Lung (tissue), 17 donors: ENCODE measurements at places on chromosomes 7 and 10. TPM values are rescaled to one million over a fixed set of nuclear protein-coding genes. Genes with fewer than 3 reads are reported as not detected.

DNA sequence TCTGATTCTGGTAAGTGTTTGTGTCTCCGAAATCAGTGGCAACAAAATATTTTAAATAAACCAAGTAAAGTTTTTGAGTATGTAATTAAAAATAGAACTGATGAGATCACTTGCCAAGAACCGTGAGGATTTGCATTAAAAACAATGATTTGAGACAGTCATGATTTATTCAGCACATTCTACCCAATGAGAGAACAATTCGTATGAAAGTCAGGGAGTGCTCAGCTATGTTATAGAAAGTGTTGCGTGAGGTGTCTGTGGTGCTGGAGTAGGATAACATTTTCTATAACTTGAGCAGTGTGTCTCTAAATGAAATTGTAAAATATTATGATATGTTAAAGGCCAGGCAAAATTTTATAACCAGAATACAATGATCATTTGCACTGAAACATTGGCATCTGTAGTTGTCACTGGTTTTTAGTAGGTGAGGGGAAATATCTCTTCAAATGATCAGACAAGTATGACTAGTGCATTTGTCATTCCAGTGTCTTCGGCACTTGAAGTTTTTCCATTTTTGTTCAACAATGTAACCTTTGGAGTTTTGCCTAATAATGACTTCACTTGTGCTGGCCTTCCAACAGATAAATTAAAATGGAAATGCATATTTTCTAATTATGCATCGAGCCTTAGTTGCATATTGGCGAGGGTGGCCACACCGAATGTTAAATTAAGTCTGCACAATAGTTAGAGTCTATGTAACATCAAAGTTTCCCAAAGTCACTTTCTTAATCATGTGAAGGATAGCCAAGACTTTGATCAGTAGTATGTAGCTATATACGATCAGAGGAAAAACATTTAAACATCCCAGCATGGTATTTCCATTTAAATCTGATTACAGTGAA, 335.9 kb downstream of the GFRA1 start:
- no peak overlapping the region for H3K27ac ChIP-seq
- H3K4me3 ChIP-seq = no peak overlapping the region
- no peaks in the 10 kb centered on the region for H3K36me3 ChIP-seq
- no peaks in the 10 kb centered on the region for H3K4me1 ChIP-seq
- no peak for DNase-seq
- H3K27me3 ChIP-seq = no peaks in the 10 kb centered on the region

ZNF775 gene
- total RNA-seq = 4.4 TPM

- H3K4me1 ChIP-seq = no peaks in the 10 kb centered on the region
- H3K27me3 ChIP-seq = no peaks in the 10 kb centered on the region
- H3K4me3 ChIP-seq = no peak overlapping the region
These were observed 21.7 kb downstream of the CCM2 start for GRCh38 chr7:45021604-45022296.

DNA sequence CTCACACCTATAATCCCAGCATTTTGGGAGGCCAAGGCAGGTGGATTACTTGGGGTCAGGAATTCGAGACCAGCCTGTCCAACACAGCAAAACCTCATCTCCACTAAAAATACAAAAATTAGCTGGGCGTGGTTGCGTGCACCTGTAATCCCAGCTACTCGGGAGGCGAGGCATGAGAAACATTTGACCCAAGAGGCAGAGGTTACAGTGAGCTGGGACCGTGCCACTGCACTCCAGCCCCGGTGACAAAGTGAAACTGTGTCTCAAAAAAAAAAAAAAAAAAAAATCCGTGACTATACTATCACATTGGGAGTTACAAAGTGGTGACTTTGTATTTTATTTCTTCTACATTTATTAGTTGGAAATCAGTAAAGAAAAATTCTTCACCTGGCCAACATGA, 101.2 kb downstream of the EPC1 start:
- H3K4me1 ChIP-seq = no peaks in the 10 kb centered on the region
- no peaks in the 10 kb centered on the region for H3K36me3 ChIP-seq
- no peaks in the 10 kb centered on the region for H3K27me3 ChIP-seq
- no peak overlapping the region for H3K27ac ChIP-seq
- no peak overlapping the region for H3K4me3 ChIP-seq
- no peak for DNase-seq

- no peak overlapping the region for H3K27ac ChIP-seq
- H3K27me3 ChIP-seq = no peaks in the 10 kb centered on the region
- no peak overlapping the region for H3K4me3 ChIP-seq
- peaks cover 4% of the 10 kb centered on the region for H3K4me1 ChIP-seq
These were observed 117.7 kb downstream of the BAMBI start for GRCh38 chr10:28794986-28795385.

ABCA13 gene
- total RNA-seq = 23.2 TPM

GRCh38 chr7:95411036-95411435, 14.9 kb upstream of the PON3 start:
- H3K4me1 ChIP-seq = no peaks in the 10 kb centered on the region
- no peak overlapping the region for H3K4me3 ChIP-seq
- no peak overlapping the region for H3K27ac ChIP-seq
- H3K27me3 ChIP-seq = no peaks in the 10 kb centered on the region
- peaks cover 33% of the 10 kb centered on the region for H3K36me3 ChIP-seq

GRCh38 chr7:154767142-154767541, 235.8 kb downstream of the PAXIP1 start:
- no peak for DNase-seq
- H3K36me3 ChIP-seq = no peaks in the 10 kb centered on the region
- peaks cover 4% of the 10 kb centered on the region for H3K27me3 ChIP-seq
- H3K4me1 ChIP-seq = no peaks in the 10 kb centered on the region

SPDYE6 gene
- not detected for total RNA-seq

- H3K36me3 ChIP-seq = no peaks in the 10 kb centered on the region
- H3K4me1 ChIP-seq = peaks cover 58% of the 10 kb centered on the region
- no peak overlapping the region for H3K4me3 ChIP-seq
- H3K27ac ChIP-seq = no peak overlapping the region
- DNase-seq = no peak
These were observed 141.2 kb downstream of the GLI3 start for GRCh38 chr7:42095791-42096190.

DNA sequence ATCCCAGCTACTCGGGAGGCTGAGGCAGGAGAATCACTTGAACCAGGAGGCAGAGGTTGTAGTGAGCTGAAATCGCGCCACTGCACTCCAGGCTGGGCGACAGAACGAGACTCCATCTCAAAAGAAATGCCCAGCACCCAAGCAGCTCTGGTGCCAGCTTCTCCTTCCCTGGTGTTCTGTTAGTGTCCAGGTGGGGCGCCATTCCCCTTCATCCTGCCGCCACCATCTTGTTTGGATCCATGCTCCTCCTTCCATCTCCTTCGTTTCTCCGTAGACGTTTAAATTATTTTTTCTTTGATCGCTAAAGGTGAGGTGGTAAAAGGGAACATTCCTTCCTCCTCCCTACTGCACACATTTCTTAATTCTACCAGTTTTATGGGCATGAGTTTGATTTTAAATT, 30.3 kb downstream of the PROSER2 start:
- no peaks in the 10 kb centered on the region for H3K36me3 ChIP-seq
- no peak overlapping the region for H3K4me3 ChIP-seq
- H3K4me1 ChIP-seq = no peaks in the 10 kb centered on the region
- no peak for DNase-seq

DNA sequence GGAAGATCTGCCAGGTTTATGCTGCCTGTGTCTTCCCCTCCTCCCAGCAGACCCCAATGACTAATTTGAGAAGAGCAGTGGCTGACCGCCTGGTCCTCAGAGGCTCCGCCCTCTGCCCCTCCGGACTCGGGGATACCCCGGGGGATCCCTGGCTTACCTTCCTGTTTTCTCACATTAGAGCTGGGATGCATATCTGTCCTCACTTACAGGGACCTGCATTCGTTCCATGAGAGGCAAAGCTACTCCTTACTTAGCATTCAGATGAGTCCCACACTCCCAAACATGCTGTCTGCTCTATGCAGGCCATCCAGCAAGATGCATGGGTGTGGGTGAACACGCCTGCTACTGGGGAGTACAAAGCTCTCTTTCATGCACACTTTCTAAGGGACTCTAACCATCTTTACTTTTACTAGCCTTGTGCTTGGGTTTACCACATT, 24.0 kb downstream of the VOPP1 start:
- H3K4me1 ChIP-seq = no peaks in the 10 kb centered on the region
- no peak overlapping the region for H3K4me3 ChIP-seq
- DNase-seq = no peak
- no peaks in the 10 kb centered on the region for H3K27me3 ChIP-seq
- H3K36me3 ChIP-seq = no peaks in the 10 kb centered on the region

- no peak overlapping the region for H3K27ac ChIP-seq
- no peak overlapping the region for H3K4me3 ChIP-seq
- H3K27me3 ChIP-seq = no peaks in the 10 kb centered on the region
- peaks cover 20% of the 10 kb centered on the region for H3K4me1 ChIP-seq
- no peak for DNase-seq
- H3K36me3 ChIP-seq = no peaks in the 10 kb centered on the region
These were observed 49.6 kb upstream of the CHST15 start for GRCh38 chr10:124142960-124143359.

- H3K4me1 ChIP-seq = peaks cover 17% of the 10 kb centered on the region
- no peaks in the 10 kb centered on the region for H3K36me3 ChIP-seq
- no peaks in the 10 kb centered on the region for H3K27me3 ChIP-seq
- DNase-seq = no peak
- no peak overlapping the region for H3K27ac ChIP-seq
- H3K4me3 ChIP-seq = no peak overlapping the region
These were observed 307.5 kb downstream of the LRMDA start for GRCh38 chr10:75738924-75739323.

DNA sequence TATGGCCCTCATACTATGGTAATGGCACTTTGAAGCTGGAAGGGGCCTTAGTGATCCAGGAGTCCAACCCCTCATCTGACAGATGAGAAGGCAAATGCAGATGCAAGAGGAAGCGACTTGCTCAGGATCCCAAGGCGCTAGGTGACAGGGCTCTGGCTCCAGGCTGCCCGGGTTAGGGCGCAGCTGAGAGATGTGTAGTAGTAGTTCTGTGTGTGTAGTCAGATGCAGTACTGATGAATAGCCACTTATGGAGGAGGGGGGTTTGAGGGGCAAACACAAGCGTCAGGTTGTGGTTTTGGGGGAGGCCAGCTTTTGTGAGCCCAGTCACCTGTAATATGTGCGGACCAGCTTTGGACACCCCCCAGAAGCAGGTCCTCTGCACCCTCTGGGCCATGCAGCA, 4.8 kb downstream of the ADRA2A start:
- peaks cover 10% of the 10 kb centered on the region for H3K4me1 ChIP-seq
- H3K27me3 ChIP-seq = peaks cover 11% of the 10 kb centered on the region
- H3K36me3 ChIP-seq = no peaks in the 10 kb centered on the region
- no peak overlapping the region for H3K4me3 ChIP-seq

DNA sequence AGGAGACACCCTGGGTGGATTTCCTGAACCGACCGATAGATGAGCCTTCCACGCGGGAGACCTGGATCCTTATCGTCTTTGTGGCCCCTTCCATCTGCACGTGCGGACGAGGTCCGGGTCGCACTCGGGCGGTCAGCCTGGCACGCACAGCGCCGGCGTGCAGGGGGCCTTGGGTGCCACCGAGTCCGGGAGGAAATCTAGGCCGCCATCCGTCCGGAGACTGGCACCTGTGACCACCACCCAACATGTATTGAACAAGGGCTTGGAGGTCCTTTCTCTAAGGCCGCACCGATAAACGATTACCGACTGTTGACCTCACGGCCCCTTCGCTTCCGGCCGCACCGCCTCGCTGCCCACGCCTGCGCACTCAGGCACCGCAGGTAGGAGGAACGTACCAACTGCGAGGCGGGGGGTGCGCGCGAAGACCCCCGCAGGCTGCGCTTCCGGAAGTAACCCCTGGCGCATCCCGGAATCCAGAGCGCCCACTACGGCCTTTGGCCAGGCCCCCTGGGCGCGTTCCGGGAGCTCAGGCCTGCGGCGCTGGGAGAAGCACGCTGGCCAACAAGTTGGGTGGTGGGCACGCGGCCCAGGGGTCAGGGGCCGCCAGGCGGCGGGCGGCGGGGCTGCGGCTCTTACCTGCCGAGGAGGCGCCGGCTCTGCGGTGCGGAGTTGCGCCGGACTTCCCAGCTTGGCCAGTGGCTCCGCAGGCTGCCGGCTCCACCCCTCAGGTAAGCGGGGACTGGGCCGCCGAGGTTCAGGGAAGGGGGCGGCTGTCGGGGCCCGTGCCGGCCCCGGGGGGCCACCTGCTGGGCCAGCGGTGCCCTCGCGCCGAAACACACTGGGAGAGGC, at the start of the genes ACTR3C and LRRC61:
TSS of gene ACTR3C (minus strand) at position 713 of the 849 bp plus-strand sequence. CDS start 28,249 bp downstream, outside the sequence.
TSS of gene LRRC61 (plus strand) at position 523 of the 849 bp plus-strand sequence. CDS start 13,507 bp downstream, outside the sequence.
- DNase-seq = peak; percentile 70
- H3K4me1 ChIP-seq = peaks cover 36% of the 10 kb centered on the region

DNA sequence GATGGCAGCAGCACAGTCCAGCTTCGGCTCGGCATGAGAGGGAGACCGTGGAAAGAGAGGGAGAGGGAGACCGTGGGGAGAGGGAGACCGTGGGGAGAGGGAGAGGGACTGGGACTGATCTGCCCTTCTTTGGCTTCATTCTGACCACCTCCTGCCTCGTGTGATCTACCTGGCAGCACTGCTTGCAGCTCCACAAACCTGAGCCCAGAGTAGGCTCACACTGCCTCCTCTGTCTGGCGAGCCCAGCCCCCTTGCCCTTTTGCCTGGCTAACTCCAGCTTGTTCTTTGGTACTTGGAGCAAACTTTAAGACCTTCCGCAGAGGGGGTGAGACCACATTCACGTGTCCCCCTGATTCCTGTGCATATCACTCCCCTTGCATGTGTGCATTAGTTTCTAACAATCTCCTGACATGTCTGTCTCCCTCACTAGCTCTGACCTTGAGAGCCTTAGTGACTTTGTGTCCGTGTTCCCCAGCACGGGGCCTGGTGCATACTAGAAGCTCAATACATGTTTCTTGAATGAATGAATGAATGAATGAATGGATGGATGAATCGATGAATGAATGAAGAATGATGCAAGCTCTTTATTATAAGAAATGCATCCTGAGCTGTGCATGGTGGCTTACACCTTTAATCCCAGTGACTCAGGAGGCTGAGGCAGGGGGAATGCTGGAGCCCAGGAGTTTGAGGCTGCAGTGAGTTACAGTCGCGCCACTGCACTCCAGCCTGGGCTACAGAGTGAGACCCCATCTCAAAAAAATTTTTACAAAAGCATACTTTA, 31.2 kb downstream of the UBTD1 start:
- H3K4me3 ChIP-seq = no peak overlapping the region
- no peaks in the 10 kb centered on the region for H3K27me3 ChIP-seq
- DNase-seq = no peak
- peak overlapping the region; percentile 39 for H3K27ac ChIP-seq
- no peaks in the 10 kb centered on the region for H3K36me3 ChIP-seq

SLC18A3 gene
- total RNA-seq = not detected

DNA sequence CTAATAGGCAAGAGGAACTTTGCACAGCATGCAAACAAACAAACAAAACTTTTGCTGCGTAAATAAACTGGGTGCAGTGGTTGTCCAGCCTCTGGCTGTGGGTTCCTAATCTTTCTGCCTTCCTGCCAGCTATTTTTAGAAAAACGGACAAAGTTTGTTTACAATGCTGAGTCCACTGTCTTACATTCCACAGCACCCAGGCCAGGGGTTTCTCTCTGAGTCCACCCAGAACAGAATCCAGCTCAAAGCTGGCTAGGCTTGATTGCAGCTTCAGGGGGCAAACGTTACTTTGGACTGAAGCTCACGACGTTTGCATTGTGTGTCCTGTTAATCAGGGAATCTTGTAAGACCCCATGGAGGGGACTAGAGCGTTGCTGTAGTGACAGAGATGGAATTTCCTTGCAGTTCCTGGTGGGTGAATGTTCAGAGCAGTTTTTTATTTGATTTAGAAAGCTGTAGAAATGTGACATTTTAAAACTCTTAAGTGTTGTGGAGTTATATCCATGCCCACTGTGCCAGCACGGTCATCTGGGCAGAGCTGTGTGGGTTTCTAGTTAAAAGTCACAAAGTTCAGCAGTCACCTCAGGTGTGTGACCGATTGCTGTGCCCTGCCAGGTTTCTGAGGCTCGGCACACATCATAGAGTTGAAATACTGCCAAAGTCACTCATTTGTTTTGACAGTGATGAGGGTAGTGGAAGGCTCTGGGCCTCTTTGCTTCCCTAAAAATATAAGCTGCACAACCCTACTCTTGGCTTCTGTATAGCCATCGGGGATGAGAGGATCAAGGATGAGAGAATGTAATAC, 247.0 kb downstream of the STK31 start:
- H3K36me3 ChIP-seq = no peaks in the 10 kb centered on the region
- H3K27ac ChIP-seq = no peak overlapping the region
- no peaks in the 10 kb centered on the region for H3K27me3 ChIP-seq
- H3K4me3 ChIP-seq = no peak overlapping the region
